ENCODE measurements at places on chromosomes 16 and 17.

DNA sequence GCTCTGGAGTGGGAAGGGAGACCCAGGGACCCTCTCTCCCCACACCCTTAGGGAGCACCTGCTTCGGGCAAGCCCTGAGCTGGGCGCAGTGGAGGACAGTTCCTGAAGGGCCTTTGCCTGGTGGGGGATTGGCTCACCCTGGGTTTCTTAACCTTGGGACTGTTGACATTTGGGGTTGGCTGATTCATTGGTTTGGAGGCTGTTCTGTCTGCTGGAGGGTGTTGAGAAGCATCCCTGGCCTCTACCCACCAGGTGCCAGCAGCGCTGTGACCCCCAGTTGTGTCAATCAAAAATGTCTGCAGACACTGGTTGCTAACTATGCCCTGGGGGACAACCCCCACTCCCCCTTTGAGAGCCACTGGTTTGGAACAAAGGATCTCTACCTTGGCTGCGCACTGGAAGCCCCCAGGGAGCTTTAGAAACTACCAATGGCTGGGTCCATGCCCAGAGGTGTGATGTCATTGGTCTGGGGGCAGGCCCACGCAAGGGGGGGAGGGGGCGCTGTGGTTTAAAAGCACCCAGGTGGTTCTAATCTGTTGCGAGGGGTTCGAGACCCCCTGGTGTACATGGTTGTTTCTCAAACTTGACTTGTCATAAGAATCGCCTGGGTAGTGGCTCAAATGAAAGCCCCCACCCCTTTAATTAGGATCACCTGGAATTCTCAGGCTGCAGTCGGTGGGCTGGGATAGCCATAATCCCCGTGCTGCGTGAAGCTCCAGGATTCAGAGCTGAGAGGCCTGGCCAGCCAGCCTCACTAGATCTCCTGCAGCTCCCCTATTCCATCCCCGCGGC, 151.9 kb upstream of the GSE1 start:
- DNase-seq: no peak

DNA sequence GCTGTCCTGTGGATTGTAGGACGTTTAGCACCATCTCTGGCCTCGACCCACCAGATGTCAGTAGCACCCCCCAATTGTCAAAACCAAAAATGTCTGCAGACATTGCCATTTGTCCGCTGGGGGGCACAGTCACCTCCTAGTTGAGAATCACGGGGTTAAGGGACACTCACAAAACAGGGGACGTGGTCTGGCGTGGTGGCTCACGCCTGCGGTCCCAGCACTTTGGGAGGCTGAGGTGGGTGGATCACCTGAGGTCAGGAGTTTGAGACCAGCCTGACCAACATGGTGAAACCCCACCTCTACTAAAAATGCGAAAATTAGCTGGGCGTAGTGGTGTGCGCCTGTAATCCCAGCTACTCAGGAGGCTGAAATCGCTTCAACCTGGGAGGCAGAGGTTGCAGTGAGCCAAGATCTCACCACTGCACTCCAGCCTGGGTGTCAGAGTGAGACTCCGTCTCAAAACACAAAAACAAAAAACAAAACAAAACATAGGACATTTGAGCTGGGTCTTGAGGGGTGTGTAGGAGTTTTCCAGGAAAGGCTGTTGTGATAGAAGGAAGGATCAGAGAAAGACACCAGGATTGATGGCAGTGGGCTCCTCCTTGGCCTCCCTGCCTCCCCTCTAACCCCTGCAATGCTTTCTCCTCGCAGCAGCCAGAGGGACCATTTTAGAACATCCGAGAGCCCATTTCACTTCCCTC, 171.8 kb upstream of the GSE1 start:
- DNase-seq: no peak

- no peak for DNase-seq
Measured at GRCh38 chr17:79627766-79628690, 17.2 kb upstream of the RBFOX3 start.

GRCh38 chr17:44779211-44780025, 20.6 kb downstream of the ADAM11 start:
- DNase-seq: peak; percentile 76

Data from activated naive CD4-positive, alpha-beta T cell (primary cell).